Common myeloid progenitor, CD34-positive (primary cell): ENCODE measurements at places on chromosomes 12 and 14.

- DNase-seq = no peak
These were observed 31.3 kb downstream of the PRKD1 start for GRCh38 chr14:29896354-29896821.

GRCh38 chr12:32824596-32824995, 68.9 kb upstream of the YARS2 start:
- DNase-seq = no peak

- no peak for DNase-seq
These were observed 35.4 kb downstream of the TAOK3 start for GRCh38 chr12:118337194-118337838.

DNA sequence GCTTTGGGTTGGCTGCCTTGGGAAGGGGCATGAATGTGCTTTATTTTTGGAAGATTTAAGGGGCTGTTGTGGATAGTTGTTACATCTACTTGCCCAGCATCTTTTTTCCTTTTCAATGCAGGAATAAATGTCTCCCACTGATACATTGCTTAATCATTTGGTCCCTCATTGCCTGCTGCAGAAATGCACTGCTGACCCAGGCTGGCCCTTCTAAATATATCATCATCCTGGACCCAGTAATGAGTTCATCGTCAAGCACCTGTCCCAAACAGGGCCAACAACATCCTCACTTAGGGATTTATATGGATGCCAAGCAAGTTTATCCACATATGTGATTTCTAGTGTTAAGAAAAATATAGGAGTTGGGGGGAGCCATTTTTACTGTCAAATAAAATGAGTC, 67.2 kb downstream of the ASCL1 start:
- DNase-seq = no peak

DNA sequence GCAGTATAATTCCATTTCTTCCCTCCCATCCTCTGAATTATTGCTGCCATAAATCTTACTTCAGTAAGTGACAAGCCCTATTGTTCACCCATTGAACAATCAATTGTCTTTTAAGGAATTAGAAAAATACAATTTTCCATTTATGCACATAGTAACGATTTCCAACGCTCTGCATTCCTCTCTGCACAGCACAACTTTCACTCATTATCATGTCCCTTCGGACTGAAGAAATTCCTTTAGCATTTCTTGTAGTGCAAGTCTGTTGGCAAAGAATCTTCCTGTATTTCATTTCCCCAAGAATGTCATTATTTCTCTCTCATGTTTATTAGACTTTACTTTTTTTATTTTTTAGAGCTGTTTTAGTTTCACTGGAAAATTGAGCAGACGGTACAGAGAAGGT, 252.1 kb upstream of the RTL1 start:
- no peak for DNase-seq

DNA sequence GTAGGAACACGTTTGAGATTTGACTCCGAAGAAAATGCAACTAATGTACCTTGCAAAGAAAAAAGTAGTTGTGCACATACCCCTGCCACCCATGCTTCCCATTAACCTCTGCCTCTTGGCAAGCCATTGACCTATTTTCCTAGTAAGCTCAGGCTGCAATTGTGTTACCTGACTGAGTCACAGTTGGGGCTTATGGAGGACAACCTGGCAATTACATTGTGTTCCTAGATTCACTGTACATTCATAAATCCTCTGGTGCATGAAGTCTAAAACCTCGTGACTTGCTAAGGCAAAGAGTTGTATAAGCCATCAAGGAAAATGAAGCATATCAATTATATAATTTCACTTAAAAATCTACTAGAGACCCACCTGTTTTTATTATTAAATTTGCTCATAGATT, 62.0 kb upstream of the DUSP6 start:
- no peak for DNase-seq

DNA sequence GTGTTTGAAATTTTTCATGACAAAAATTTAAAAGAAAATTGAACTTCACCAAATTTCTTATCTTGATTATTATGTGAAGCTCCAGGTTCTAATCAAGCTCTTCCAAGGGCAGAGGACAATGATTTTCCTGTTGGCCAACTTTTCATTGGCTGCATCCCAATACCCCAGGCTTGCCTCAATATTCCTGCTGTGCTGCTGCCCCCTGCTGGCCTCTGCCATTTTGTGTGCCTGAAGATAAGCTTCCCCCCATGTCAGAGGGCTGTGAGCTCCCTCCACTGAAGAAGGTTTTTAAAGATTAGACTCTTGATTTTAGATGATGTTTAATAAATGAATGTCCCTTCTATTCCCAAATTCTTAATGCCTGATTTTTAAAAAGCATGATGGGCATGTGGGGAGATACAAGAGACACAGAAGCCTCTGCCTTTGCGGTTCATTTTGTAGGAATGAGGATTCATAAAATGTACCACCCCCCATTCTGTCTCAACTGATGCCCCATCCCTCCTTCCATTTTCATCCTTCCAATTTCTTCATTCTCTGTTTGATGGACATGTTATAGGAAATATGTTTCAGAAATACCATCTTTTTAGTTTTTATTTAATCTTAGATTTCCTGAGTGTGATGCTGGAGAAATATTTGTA, 76.7 kb upstream of the RGS6 start:
- peak; percentile 50 for DNase-seq

- DNase-seq = no peak
These were observed 35.0 kb downstream of the SLC17A8 start for GRCh38 chr12:100391856-100392255.

- no peak for DNase-seq
These were observed 300.2 kb upstream of the PRKD1 start for GRCh38 chr14:30227876-30228275.

DNA sequence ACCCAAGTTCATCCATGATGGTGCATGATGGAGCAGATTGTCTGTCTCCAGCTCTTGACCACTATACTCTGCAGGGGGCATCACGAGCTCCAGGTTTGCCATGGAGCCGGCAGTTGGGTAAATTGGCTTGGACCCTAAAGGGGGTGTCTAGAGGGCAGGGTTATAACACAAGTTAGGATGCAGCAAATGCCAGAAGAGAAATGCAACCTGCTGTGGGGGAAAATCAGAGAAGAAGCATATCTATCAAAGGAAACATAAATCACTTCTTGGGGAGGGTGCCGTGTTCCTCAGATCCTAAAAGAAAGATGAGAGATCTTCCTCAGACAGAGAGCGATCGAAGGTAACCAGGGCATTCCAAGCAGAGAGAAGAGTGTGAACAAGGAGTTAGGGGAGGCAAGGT, 334.9 kb downstream of the C12orf75 start:
- no peak for DNase-seq

DNA sequence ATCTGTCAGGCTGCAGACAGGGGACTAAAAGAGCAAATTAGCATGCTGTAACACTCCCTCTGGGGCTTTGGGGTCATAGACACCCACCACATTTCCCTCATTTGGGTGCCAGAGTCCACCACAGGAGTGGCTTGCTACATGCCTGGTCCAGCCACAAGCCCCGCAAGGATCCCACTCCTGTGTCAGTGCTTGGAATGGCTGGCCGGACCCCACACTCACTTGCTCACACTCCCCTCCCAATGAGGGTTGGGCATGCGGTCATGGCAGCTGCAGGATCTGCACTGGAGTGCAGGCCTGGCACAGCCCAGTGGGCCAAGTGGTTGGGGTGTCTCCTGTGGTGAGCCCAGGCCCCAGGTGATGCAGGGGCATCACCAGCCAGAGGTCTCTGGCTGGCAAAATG, 59.9 kb downstream of the TSPAN19 start:
- no peak for DNase-seq

DNA sequence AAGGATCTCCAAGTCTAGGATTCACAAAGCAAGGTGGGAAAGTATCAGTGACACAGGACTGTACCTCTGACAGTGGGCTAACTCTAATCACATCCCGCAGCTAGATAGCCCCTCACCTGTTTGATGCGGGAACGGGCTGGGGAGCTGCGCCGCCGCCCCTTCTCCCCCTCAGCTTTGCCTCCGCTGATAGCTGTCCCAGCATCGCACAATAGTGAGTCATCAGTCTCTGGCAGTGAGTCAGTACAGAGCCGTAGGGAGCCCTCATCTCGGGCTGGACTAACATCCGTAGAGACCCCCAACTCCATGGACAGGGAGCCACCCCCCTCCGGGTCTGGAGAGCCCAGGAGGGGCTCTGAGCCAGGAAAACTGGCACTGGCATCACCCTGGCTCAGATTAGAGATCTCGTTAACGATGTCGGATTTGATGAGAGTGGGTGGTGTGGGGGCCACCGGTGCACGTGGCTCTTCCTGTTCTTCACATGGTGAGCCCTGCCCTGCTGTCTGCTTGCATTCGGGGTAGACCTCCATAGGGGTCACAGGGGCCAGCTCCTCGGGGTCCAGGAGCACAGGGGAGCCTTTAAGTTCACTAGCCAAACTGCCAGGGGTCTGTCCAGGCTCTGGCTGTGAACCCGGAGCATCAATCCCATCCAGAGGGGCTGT, 10.9 kb downstream of the KMT2D start:
- no peak for DNase-seq

DNA sequence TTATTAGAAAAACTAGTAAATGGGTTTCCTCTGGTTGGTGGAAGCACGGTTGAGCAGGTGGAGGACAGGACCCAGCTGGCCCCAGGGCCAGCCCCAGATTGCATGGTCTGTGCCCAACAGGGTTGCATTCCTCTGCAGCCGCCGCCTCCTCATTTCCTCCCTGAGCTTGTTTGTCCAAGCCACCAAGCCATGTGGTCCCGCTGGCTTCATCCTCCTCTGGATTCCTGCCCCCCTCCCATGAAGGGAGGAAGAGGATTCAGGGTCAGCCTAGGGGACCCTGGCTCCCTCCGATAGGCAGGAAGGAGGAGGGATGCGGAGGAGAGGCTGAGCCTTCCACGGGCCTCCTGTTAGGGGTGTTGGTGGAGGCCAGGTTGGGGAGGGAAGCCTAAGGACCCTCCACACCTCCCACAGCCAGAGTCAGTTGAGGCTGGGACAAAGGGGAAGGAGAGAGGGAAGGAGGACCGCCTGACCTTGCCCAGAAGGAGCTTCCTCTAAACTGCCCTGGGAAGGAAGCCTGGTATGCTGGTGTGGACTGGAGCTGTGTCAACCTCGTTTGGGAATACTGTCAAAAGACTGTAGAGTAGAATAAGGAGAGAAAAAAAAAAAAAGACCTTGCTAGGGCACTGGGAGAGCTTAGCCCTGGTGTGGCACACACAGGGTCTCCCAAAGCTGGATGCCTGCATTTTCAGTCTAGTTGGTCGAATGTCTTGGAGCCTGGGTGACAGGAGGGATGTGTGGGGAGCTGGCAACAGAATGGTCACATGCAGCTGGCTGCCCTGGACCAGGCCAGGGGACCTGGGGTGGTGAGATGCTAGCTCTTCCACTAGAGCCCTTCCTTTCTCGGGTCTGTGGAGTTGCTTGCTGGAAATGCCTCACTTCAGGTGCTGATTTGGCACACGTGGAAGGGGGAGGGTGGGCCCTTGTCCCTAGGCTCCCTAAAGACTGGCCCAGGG, 42.4 kb downstream of the PLEKHG3 start:
- no peak for DNase-seq

DNA sequence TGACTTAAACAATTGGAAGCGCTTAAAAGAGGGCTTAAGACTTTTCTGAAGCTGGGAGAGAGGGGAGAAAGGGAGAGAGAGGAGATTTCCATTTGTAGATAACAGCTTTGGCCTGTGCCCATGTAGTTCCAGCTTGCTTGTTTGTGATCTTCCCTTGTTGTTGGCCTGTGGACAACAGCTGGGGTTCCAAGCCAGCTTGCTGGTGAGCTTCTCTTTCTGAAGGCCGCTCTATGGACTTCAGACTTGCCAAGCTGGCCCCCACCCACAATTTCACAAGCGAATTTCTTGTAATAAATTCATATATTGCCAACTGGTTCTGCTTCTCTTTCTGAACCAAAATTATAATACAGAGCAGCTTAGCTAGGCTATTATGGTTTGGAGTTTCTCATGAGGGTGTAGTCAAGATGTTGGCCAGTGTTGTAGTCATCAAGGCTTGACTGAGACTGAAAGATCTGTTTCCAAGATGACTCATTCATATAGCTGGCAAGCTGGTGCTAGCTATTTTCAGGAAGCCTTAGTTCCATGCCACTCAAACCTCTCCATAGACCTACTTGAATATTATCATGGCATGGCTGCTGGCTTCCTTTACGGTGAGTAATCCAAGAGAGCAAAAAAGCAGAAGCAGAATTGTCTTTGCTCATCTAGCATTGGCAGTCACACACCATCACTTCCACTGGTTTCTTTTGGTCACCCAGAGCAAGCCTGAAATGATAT, 89.4 kb downstream of the ATP23 start:
- no peak for DNase-seq

DNA sequence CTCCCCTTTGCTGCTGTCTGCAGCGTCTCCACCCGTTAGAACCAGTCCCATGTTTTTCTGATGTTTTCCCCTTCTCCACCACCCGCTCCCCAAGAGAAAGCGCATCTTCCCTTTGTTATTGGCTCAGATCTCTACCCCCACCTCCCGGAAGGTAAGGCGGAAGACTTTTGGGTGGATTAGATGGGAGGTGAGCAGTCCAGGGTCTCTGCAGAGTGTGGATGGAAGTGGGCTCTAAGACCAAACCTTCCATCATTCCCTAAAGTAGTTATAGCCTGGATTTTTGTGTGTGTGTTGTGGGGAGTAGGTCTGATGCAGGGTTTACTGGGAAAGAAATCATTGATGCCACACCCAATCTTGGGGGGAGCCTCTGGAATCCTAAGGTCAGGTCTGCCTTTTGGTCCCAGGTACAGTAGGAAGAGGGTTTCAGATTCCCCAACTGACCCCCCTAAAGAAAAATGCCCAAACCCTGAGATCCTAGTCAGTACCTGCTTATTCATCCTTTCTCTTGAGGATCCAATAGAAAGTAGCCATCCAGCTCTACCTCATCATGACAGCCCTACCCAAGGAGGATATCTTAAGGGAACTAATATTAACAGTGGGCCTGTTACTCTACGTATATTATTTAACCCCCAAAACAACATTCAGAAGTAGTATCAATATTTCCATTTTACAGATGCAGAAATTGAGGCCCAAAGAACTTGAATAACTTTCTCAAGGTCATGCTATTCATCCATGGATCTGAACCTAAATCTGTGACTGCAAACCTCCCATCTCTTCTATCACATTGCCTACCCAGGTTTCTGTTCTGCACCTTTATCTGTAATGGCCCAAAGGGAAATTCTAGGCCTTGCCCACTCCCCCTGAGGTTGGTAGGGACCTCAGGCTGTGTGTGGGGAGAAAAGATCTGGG, 1.1 kb downstream of the KIF5A start:
- DNase-seq = no peak

DNA sequence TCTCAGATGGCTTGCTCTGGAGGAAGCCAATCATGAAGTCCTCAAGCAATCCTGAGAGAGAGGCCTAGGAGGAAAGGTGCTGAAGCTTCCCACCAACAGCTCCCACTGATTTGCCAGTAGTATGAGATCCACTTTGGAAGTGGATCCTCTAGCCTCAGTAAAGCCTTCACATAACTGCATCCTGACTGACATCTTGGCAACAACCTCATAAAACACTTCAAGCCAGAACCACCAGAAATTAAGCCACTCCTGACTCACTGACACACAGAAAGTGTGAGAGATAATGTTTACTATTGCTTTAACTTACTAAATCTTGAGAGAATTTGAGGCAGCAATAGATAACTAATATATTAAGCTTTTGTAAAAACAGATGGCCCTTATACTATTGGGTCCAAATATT, 11.7 kb upstream of the TMX1 start:
- DNase-seq = no peak
